H1 (cell line): ENCODE measurements at places on chromosomes 1 and 21.

DNA sequence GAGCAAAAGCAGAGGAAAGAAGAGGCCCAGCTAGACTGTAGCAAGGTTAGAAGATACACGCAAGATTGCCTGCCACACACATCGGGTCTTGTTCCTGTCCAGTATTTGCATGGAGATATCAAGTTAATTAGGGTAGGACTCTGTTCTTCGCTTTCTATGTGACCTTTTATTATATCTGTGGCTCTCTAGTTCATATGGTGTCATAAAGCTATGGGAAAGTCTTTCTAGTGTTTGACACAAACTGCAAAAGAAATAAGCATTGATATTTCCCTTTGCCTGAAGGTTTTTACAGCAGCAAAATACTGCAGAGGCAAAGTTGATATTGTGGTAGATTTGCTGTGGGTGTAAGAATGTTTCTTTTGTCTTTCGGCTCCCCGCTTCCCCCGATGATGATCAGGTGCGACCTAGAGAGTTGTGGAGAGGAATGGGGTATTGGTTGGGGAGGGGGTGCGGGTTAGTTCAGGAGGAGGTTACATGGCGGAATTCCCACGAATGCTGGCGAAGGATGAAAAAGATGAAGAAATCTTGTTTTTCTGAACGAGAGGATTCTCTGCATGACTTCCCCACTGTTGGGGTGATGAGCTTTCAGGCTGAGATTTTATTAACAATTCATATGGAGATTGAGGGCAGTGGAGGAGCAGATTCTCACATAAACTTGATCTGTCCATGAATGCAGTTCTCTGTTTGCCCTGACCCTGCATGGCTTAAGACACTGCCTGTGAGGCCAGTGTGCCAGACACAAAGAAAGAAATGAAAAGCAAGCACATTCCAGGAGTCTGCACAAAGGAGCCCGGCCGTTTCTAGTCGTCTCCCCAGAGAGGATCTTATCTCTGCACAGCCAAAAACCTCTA lies 550.2 kb downstream of the USP25 start:
- peak; percentile 3 for DNase-seq

DNA sequence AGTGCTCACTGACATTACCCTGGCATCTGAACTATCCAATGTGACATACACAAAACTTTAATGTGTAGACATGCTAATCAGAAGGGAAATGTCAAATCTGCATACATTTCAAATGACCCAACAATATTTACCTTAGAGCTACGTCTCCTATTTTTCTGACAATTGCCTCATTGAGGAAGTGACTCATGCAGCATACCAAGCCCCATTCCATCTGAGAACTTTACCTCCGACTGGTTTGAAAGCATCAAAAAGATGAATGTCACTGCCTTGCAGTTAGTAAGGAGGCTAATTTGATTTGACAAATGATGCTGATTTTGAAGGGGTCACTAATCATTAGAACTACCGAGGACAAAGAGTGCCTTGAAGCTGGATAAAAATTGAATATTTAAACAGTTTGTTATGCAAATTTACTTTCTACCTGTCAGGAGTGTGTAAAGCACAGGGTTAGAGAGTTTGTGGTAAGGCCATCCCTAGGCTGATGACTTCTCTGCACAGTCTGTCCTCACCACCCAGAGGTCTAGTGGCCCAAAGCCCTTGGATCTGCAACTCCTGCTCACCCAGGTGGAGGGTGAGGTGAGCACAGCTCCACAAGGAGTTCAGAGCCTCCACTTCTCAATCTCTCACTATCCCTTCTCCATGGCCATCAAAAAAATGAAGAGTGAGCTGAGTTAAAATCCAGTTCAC lies 500.3 kb upstream of the C1orf87 start:
- DNase-seq: no peak

GRCh38 chr1:70025052-70025451 lies 180.3 kb downstream of the LRRC40 start:
- DNase-seq: no peak

GRCh38 chr1:100883963-100884362 lies 10.7 kb downstream of the EXTL2 start:
- no peak for DNase-seq

DNA sequence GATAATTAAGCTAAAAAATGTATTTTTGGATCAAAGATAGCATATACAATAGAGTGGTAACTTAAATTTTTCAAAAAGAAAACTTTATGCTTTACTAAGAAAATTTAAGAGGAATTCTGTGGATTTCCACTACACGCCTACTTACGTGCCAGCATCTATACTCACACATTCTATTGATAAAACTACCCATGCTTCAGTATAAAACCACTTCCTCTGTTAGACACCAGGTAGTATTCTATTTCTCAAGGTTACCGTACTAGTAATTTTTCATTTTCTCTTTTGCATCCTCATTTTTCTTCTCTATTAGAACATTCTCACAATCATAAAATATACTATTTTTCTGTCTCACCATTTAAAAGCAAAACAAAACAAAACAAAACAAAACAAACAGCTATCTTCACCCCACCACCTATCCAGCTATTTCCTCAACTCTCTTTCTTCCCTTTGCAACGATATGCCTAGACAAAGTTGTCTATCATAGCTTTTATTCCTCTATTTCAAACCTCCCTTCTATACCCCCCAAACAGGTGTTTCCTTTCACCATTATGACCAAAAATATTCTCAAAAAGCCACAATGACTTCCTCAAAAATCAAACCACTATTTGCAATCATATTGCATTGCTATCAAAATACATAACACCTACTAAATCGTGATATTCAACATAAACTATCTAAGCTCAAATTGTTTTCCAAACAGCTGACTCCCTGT lies 1652.0 kb downstream of the MRPL39 start:
- no peak for DNase-seq

GRCh38 chr1:156931974-156932710 lies 11.7 kb downstream of the LRRC71 start:
- DNase-seq: no peak

DNA sequence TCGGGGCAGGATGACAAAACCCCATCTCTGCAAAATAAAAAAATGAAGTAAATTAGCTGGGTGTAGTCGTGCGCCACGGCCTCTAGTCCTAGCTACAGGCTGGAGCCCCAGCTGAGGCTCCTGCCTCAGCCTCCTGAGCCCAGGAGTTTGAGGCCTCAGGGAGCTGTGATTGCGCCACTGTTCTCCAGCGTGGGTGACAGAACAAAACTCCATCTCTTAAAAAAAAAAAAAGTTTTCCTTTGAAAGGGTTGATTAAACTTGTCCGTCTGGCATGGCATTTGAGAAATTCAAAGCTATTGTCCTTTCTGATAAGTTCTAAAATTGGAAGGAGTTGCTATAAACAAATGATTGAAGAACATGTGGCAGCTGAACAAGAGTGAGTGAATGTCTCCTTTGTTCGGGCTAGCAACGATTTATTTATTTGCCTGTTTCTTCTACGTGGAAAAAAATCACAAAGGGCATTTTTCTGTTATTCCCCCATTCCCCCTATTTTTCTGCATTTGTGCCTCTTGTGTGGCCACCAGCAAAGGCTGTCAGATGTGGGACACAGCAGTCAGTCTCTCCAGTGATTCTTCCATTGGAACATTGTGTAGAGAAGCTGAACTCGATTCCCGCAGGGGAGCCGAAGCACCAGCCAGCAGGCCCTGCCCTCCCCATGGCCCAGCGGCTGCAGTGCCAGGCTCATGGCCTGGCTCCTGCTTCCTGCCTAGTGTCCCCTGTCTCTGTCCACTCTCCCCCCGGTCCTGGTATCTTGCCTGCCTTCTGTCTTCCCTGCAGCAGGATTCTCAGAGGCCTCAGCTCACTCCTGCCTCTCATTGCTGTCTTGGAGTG lies 21.5 kb upstream of the PWP2 start:
- DNase-seq: peak; percentile 26

DNA sequence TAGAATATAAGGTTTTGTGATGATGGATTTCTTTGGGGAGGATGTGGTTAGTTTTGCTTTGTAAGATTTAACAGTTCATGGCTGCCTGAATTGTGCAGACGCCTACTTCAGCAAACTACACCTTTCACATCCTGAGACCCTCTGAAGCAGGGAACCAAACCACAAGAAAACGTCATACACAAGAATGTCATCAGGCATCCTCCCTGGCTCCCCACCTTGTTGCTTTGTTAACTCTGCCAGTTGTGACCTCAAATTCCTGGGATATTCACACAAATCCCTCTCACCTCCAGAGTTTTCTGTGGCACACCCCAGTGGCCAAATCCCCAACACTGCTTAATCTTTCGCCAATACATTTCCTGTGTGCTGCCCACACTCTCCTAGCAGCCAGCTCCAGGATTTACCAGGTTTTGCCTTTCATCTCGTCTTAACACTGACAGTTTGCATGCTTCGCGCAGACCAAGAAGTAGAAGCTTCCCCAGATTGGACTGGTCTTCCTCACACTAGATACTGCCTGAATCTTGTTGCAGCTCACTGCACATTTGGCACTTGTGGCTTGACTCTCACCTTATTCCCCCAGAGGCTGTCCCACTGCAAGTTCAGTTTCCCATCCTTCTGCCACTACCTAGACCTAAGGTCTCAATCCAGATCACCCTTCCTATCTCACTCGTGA lies 51.1 kb upstream of the CTTNBP2NL start:
- no peak for DNase-seq

- DNase-seq: no peak
These were observed 76.7 kb downstream of the OSBPL9 start for GRCh38 chr1:51693419-51694155.

- DNase-seq: no peak
These were observed 11.1 kb downstream of the PRXL2B start for GRCh38 chr1:2597441-2598328.

DNA sequence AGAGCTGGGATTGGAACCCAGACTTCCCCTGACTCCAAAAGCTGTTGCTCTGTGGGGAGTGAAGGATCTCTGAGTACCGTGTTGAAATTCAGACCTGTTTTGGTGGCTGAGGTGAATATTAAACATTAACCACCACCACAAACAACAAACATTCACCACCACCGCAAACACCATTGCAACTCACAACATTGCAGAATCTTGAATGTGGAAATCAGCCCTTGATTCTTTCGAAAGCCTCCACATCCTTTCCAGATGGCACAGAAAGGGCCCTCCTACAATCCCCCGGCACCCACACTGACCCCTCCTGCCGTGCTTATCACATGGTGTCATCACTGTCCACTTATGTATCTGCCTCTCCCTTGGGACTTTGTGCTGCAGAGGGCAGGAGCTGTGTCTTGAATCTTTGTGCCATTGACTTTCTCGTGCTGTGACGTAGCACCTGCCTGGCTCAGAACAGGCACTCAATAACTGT lies 1.4 kb downstream of the CDA start:
- no peak for DNase-seq

- no peak for DNase-seq
These were observed 220.1 kb downstream of the SDCCAG8 start for GRCh38 chr1:243475966-243476365.

- DNase-seq: no peak
These were observed 623 bp downstream of the PTPRF start for GRCh38 chr1:43531107-43531905.

GRCh38 chr1:212637902-212638301 lies 29.3 kb downstream of the ATF3 start:
- no peak for DNase-seq

DNA sequence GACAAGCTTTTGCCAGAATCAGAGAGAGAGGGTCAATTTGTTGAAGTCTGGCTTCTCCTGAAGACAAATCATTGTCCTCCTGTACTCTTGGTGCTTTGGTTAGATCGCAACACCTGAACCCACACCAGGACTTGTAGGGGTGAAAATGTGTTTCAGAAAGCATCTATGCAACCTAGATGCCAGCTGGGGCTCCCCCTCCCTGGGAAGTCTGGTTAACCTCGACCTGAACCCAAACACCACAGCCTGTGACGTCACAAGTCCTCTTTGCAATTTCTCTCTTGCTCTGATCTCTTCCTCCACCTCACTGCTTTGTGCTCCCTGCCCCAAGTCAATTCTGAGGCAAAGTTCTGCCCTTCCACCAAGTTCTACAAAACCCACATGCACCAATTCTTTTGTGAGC lies 42.8 kb upstream of the USP24 start:
- DNase-seq: no peak

- DNase-seq: no peak
These were observed 4.4 kb upstream of the CAPN2 start for GRCh38 chr1:223708001-223708359.

DNA sequence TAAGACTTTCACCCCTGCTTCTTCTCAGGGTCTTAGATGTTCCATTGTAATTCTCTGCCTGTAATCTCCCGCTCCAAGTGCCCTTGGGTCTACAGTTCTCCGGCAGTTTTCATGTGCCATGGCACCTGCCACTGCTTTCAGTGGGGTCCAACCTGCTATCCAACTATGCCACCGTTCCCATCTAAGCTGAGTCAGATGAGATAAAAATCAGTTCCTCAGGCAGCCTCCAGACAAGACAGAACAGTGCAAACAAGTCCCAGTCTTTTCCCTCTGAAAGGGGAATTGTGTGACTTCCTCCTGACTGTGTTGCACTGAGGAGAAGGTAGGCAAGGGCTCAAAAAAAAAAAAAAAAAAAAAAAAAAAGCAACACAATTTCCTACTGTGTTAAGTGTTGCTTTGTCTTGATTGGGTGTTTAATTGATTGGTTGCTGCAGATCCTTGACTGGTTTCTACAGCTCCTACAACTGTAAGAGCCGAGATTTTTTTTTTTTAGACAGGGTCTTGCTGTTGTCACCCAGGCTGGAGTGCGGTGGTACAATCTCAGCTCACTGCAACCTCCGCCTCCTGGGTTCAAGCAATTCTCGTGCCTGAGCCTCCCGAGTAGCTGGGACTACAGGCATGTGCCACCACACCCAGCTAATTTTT lies 50.7 kb downstream of the EBNA1BP2 start:
- DNase-seq: no peak

- DNase-seq: peak; percentile 61
These were observed 39.8 kb upstream of the CLIC4 start for GRCh38 chr1:24705260-24706073.

- DNase-seq: no peak
These were observed 13.7 kb downstream of the KIAA1614 start for GRCh38 chr1:180926164-180926981.

- no peak for DNase-seq
These were observed 488.0 kb upstream of the B3GALT2 start for GRCh38 chr1:193674292-193674944.

DNA sequence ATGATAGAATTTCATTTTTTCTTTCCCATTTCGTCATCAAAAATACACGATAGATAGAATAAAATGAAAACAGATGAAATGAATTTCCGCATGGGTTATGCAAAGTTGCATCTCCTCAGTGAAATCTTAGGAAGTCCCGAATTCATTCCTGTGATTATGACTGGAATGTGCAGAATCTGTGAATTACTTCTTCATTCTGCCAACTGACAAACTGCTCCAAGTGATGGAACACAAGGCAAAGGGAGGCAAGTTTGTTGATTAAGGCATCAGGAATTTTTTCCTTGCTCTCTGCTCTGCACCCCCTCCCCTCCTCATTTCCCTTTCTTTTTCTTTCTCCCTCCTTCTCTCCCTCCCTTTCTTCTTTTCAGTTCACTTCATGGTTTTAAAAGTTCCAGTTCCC lies 37.0 kb upstream of the ADGRL4 start:
- DNase-seq: no peak

DNA sequence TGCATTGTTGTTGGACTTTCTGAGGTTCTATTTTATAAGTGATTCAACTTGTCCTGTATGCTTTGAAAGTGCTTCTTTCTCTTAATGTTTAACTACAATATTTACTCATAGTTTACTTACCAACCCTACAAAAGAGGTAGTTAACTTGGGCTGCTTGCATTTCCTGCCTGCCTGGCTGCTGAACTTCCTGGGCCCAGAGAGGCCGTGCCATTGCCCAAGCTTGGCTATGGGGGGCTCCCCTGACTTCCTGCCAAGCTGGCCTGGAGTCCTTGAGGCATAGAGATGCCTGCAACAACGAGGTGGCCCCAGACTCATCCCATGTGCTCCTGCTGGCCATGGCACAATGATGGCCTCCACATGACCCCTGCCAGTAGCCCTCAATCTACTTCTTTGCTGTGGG lies 361.6 kb upstream of the PLD5 start:
- DNase-seq: no peak
